ENCODE measurements at places on chromosomes 4 and X.

DNA sequence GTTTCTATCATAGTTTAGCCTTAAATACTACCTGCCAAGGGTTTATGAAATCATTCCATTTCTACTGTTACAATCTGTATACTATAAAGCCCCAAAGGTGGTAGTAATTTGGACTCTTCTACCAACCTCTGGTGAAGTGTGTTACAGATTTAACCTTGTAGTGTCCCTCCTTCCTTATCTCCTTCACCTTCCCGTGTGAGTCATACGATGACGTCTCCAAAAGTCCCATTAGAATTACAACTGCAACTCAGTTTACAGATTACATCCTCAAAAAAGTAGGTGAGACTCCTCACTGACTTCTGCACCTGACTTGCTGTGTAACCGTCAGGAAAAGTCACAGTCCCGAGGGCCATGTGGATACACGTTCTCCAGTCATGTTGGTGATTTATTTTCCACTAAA is 219.0 kb downstream of the DCTD start:
- no peak for DNase-seq

GRCh38 chr4:2260344-2261109 is 1.4 kb downstream of the MXD4 start:
- DNase-seq, result no peak

DNA sequence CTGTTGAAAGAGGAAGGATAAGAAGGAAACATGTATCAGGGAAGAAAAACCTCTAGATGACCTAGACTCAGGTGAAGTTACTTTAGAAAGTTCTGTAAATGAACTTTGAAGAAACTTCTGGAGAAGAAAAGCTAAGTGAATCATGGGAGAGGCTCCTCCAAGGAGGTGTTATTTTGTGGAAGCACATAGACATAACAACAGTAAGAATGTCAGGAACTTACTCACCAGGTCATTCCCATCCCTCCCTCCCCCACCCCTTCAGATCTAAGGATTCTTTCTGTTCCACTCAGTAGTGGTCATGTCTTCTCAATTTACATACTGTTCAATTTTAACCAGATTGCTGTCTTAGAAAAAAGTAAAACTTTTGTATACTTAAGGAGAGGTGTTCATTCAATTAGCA is 310.5 kb upstream of the DDX53 start:
- no peak for DNase-seq

DNA sequence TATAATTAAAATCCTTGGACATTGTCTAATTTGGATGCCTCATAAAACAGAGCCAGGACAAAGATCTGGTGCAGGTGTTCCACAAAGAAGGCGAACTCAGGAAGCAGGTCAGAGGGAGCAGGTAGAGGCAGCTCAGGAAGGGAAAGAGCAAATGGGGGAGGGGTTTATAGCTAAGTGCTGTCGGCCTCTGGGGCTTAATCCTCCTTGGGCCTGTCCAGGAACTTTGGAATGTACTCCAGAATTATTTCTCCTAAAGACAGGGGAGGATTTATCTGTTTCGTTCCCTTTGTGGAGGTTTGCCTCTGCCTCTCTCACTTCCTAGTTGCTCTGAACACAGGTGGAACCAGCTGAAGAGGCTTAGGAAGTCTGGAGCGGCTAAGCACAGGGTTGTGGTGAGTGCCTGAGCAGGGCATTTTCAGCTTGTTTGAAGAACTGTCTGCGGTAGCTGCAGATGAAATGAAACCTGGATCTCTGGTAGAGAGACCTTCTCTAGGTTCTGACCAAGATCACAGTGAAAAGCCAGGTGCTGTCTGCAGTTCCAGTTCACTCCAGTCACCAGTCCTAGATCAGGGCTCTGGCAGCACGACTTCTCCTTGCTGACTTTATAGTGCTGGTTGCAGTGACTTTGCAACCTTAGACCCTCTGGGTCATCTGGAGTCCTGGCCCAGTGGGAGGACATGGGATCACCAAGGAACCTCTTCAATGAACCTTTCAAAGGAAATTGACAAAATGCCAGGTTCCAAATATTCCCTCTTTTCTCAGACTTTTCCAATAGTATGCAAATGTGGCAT is 519.2 kb downstream of the PCDH10 start:
- no peak for DNase-seq

- DNase-seq, result no peak
Observed at GRCh38 chrX:10989386-10989785, 121.7 kb upstream of the HCCS start.

DNA sequence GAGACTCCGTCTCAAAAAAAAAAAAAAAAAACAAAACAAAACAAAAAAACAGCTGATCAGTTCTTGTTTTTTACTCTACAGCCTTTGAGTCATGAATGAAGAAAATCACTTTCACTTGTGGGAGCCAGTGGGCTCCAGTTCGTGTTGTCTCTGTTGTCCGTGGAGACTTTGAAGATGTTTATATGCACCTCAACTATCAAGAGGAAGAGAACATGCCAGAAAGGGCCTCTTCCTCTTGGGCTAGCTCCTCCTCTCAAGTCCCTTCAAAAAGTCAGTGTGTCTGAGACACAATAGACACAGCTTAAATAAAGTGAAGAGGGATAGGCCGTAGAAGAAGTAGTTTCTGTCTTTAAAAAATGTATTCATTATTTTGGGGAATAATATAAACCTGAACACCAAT is 182.7 kb downstream of the KDR start:
- DNase-seq, result no peak

- no peak for DNase-seq
Observed at GRCh38 chrX:20231598-20231997, 35.1 kb downstream of the RPS6KA3 start.

DNA sequence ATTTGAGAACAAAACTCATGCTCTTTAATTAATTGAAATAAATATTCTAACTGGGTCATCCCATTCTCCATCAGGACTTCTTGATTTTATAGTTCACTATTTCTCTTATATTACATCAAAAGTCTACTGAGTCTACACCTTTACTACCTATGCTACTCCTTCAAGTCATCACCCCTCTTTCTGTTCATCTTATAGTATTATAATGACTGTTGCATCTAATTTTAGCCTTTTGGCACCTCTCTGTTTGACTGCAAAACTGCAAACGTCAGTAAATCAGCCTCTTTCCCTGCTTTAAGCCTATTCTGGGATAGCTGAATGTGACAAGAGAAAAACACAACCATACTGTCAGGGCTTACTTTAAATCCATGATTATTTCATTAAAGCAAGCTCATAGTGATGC is 639.1 kb downstream of the GABRG1 start:
- DNase-seq, result no peak

DNA sequence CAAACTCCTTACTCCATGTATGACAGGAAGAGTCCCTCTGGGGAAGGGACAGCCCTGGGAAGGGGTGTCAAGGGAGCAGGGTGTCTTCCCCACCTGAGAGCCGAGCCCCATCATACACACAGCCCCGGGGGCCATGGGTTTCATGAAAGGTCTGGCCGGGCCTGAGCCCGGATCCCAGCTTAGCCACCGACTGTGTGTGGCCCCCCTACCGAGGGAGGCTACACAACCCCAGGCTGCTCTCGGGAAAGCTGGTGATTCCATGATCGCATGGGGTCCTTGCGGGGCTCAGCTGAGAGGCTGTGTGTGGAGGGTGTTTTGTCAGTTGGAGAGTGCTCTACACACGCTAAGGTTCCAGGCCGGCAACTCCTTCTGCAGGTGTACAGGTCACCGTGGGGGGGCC is 55.6 kb downstream of the SORCS2 start:
- no peak for DNase-seq

GRCh38 chrX:43121637-43122036 is 343.7 kb upstream of the PPP1R2C start:
- no peak for DNase-seq

DNA sequence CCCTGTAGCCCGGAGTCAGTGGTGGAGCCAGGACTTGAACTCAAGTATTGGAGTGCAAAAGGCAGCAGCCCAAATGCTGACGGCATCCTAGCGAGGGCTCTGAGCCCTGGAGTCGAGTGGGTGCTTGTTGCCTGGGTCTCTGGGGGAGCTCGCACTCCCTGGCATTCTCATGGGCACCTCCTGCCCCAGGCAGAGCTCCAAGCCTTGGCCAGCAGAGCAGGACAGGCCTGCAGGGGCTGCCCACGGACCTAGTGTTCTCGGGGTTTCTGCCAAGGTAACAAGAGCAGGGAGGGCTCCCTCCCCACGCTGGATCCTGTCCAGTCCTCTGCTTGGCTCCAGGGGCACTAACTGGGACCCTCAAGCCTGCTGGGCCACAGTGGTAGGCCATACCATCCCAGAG is 17.6 kb upstream of the WFS1 start:
- DNase-seq, result no peak

GRCh38 chr4:136898590-136899248 is 633.6 kb downstream of the PCDH18 start:
- no peak for DNase-seq

DNA sequence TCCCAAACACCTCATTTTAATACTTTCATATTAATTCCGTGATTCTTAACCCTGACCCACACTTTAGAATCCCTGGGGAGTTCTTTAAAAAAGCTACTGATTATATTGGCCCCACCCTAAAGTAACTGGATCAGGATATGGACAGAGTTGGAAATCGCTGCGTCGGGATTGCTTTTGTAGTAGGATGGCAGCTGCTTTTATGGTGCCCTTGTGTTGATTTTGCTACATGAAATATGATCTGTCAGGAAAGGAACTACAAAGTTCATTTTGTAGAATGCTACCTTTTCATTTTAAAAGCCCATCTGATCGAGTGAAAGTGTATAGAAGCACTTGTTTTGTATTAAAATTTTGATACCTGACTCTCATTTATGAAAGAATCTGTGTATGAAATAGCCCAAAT is 43.6 kb downstream of the TMEM131L start:
- DNase-seq, result no peak

GRCh38 chr4:181301735-181302710 is 941.2 kb upstream of the TENM3 start:
- peak; percentile 34 for DNase-seq

GRCh38 chr4:189002475-189002874 is 863.2 kb downstream of the TRIML1 start:
- DNase-seq, result no peak

DNA sequence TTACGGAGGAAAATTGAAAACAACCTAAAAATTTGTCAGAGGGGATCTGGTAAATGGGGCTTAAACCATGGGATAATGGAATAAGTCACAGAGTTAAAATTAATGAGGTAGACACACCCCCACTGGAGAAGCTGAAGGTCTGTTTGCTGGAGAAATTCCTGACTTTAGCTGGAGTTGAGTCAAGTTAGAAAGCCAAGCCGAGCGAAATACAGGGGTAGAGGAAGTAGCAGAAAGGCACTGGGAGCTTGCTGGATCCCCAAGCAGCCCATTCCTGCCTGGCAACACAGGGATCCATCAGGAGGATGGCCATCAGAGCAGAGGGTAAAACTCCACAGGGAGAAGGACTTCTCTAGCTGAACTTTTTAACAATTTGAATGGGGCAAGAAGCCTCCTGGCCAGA is 163.8 kb downstream of the ATRX start:
- no peak for DNase-seq

DNA sequence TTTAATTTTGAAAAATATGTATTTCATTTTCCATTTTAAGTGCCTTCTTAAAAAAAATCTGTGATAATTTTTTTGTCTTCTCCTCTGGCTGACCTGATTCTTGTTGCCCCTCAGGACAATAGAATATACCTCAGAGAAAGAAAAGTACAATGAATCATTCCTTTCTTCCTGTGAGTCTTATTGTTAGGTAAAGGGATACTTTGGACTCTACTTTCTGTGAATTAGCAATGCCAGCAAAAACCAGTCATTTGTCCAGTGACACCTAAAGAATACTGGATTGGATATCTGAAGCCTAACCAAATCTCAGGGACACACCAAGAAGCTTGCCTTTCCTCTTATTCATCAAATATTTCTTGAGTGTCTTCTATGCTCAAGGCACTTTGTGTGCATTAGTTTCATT is 102.1 kb downstream of the AREG start:
- DNase-seq, result no peak

DNA sequence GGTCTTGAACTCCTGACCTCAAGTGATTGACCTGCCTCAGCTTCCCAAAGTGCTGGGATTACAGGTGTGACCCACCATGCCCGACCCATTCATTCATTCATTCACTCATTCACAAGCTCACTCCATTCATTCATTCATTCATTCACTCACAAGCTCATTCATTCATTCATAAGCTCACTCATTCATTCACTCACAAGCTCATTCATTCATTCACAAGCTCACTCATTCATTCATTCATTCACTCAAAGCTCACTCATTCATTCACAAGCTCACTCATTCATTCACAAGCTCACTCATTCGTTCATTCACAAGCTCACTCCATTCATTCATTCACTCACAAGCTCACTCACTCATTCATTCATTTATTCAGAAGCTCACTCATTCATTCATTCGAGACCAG is 198.6 kb downstream of the SHOX start:
- DNase-seq, result no peak

- DNase-seq, result no peak
Observed at GRCh38 chrX:153861151-153861550, 24.8 kb downstream of the L1CAM start.

DNA sequence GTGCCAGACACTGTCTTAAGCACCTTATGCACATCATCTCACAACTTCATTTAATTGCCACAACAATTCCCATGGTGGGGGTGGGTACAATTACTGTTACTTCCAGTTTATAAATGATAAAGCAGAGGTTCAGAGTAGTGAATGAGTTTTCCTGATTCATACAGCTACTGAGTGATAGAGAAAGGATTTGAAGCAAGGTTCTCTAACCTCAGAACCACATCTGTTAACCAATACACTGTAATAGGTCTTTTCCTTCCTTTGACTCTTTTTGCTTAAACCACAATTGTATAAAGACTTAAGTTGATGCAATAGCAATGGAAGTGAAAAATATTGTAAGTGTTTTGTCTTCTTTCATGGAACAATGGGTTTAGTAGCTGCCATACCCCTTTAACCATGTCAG is 43.5 kb upstream of the PAK3 start:
- DNase-seq, result no peak

- DNase-seq, result peak; percentile 71
Observed at GRCh38 chrX:34656842-34657725, at the start of gene TMEM47. Gene TMEM47, minus strand, starts transcription at chrX:34657285. Its CDS starts 256 bp downstream, at chrX:34657029.

DNA sequence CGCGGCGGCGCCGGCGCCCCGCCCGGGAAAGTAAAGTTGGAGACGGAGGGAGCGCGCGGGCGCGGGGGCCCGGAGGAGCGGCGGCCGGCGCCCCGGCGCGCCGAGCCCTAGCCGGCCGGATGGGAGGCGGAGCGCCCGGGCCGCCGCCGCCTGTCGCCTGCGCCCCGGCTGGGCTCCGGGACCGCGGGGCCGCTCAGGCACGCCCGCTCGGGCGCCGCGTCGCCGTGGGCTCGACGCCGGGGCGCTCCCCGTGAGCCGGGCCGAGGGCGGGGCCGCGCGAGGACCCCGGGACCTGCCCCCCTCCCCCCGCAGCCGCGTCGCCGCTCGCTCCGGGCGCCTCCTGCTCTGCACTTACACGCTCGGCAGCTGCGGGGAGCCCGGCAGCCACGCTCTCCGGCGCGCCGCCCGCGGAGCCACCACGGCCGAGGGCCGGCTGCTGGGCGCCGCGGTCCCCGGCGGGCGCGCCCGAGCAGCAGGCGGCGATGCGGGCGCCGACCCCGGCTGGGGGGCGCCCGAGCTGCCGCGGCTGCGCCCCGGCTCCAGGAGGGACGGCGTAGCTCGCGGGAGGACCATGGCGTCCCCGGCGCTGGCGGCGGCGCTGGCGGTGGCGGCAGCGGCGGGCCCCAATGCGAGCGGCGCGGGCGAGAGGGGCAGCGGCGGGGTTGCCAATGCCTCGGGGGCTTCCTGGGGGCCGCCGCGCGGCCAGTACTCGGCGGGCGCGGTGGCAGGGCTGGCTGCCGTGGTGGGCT is at the start of gene ADRA2C:
Gene ADRA2C (plus strand): TSS at position 350 of the 749 bp plus-strand sequence. CDS start 222 bp downstream, at position 572.
- peak; percentile 63 for DNase-seq

GRCh38 chr4:159240046-159240445 is 137.2 kb downstream of the RAPGEF2 start:
- no peak for DNase-seq

Measured in HEK293T (cell line).